ENCODE measurements at places on chromosomes 6 and 20.

GRCh38 chr6:11969092-11969491 is 43.0 kb upstream of the HIVEP1 start:
- DNase-seq, result no peak

GRCh38 chr6:93746892-93747291 is 327.5 kb upstream of the EPHA7 start:
- no peak for DNase-seq

GRCh38 chr6:112470376-112470775 is 123.2 kb downstream of the RFPL4B start:
- DNase-seq, result no peak

- DNase-seq, result no peak
Observed at GRCh38 chr6:36666287-36666686, 12.2 kb upstream of the CDKN1A start.

DNA sequence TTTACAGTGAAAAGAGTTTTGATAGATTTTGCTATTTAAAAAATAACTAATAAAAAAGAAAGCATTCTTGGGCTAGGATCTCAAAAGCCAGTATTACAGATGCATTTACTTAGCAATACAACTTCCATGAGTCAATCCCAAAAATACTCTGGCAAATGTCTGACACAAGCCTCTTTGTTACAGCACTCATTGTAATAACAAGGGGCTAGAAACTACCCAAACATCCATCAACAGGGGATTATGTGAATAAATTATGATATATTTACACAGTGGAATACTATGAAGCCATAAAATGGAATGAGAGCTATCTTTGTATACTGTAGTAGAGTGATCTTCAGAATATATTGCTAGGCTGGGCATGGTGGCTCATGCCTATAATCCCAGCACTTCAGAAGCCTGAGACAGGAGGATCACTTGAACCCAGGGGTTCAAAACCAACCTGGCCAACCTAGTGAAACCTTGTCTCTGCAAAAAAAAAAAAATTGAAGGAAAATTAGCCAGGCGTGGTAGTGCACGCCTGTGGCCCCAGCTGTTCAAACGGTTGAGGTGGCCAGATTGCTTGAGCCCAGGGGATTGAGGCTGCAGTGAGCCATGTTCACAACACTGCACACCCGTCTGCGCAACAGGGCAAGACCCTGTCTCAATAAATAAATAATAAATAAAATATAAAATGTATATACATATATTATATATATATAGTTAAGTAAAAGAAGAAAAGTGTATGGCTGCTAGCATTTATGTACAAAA is 34.7 kb upstream of the TOP1 start:
- no peak for DNase-seq

GRCh38 chr20:61949714-61950640 is 115.7 kb downstream of the TAF4 start:
- no peak for DNase-seq

DNA sequence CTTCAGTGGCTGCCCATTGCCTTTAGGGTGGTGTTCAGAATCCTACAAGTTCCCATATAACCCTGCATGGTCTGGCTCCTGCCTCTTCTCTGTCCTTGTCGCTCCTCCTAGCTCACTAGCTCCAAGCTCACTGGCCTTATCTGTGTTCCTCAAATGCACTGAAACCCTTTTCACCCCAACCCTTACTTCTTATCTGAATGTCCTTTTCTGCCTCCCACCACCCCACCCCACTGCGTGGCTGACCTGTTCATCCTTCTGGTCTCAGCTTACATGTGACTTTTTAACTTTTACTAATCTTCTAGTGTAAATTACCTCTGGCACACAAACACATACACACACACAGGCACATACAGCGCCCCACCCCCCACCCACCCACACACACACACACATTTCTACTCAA is 41.0 kb upstream of the GLP1R start:
- DNase-seq, result no peak

DNA sequence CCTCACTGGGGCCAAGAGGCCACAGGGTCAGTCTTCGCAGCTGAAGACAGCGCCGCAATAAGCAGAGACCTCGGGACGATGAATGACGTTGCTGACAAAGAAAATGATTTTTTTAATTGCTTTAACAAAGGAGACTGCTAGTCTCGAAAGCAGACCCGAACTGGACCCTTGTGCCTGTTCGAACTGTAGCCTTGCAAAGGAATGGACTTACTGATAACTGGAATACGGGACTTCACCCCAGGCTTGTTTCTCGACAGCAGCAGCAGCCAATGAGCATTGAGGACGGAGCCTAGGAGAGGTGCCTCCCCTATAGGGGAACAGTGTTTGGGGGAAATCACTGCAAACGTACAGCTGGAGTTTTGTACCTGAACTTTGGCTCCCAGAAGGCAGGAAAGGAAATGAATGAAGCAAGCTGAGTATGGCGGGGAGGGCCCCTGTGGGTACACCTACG is 1.3 kb upstream of the TAF4 start:
- DNase-seq, result peak; percentile 27

- DNase-seq, result no peak
Observed at GRCh38 chr20:48283470-48284110, 498.3 kb upstream of the SULF2 start.

DNA sequence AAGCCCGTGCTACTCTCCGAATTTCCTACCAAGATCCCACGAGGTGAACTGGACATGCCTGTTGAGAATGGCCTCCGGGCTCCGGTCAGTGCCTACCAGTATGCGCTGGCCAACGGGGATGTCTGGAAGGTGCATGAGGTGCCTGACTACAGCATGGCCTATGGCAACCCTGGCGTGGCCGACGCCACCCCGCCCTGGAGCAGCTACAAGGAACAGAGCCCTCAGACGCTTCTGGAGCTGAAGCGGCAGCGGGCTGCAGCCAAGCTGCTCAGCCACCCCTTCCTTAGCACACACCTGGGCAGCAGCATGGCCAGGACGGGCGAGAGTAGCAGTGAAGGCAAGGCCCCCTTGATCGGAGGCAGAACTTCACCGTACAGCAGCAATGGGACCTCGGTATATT is 8.0 kb upstream of the FAM83D start:
- no peak for DNase-seq

DNA sequence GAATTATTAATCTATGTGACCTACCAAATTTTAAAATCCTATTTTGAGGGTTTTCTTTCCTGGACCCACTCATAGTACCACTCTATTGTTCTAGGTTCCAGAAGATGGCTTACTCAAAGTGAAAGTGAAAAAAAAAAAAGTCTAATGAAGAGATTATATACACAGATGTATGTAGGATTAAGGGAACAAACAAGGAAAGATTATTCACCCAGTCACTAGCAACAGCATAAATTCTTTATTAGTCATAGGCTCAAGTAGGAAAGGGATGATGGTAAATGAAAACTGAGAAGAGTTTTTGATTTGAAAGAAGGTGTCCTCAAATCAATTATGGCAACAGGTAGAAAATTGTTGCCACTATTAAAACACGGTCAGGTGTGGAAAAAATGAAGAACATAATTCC is 923.7 kb downstream of the TBC1D32 start:
- DNase-seq, result no peak

DNA sequence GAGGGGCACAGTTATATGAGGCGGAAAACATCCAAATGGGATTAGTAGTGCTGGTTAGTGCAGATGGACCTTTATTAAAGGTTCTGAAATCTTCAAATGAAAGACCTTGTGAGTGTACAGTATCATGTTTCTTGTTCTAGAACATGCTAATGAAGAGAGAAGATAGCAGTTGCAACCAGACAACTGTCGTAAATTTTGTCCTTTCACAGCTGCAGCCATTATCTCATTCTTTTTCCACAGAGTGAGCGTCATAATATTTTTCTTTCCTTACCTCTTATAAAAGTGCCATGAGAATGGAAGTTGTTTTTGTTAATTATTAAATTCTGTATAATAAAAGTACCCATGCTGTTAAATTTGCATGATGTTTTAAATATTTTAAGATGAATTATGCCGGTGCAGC is 4.4 kb upstream of the C6orf163 start:
- DNase-seq, result no peak

DNA sequence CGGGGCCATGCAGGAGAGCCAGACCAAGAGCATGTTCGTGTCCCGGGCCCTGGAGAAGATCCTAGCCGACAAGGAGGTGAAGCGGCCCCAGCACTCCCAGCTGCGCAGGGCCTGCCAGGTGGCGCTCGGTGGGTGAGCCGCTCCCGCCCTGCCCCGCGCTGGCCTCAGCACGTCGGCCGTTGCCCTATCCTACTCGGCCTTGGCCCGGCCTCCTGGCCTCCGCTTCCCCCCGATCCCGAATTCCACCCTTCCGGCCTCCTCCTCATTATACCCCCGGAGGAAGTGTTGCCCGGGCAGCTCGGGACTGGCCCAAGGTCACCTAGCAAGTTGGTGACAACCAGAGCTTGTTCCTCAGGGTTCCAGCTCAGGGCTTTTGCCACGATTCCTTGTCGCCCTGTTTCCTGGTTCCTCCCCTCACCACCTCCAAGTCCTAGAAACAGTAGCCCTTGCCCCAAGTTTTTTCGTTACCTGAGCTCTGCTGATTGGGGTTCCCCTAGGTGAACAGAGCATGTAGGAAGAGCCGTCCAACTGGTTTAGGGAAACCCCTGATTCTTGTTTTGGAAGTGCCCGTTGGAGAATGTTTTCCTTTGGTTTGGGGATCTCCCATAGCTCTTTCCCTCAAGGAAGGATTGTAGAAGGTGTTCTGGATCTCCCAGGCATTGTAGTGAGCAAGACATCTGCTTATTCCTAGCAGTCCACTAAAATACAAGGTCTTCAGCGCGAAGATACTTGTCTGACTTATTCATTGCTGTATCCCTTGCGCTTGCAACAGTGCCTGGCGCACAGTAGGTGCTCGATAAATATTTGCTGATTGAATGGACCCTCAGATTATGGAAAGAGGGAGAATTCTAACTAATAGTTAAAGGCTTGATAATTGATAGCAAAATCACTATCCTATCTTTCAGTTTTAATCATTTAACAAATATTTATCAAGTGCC is 641 bp downstream of the ARFGEF2 start:
- DNase-seq, result peak; percentile 83

- no peak for DNase-seq
Observed at GRCh38 chr20:50903353-50904051, 27.7 kb downstream of the ADNP start.

DNA sequence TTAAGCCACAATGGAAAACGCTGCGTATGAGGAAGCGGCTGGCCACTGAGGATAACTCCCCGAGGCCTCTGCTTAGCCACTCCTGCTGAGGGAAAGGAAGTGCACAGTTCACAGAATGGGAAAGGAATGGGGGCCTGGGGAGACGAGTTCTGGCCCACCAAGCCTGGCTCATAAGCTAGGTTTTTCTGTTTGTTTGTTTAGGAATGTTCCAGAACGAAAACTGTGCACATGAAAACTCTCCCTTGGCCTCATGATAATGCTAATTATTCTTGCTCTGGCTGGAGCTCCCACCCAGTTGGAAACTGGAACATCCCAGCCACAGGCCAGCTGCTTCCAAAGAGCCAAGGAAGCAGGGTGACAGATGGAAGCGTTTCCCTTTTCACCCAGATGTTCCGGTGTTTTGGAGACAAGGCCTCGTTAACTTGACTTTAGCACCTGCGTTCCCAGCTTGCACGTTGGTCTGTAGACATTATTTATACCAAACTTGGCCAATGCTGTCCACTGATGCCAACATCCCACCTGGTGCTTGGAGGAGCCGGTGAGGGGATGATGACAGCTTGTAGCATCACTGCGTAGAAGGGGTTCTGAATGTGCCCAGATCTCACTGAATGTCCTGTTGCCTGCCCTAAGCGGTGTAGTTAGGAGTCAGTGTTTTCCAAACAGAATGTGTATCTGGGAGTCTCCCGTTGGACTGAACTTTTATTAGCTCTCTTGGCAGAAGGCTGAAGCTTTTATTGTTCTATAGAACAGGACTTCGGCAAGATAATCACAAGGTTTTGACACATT is 34.5 kb downstream of the APCDD1L start:
- DNase-seq, result no peak

- no peak for DNase-seq
Observed at GRCh38 chr20:17456279-17456678, 74.9 kb downstream of the BFSP1 start.

GRCh38 chr6:157946865-157947532 is 34.7 kb upstream of the SYNJ2 start:
- DNase-seq, result peak; percentile 51

DNA sequence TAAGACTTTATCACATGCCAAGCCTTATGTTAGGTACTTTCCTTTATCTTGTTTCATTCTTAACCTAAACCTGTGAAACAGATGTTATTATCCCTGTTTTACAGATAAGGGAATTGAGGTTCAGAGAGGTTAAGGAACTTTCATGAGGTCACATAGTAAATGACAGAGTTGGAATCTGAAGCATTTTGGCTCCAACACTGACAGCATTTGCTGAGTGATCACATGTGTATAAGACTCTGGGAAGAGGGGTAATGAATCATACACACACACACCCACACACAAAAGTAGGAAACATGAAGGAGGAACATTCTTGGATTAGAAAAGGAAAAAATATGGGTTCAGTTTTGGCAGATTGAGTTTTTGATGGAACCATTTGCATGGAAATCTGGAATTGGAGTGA is 212.5 kb downstream of the GJA1 start:
- DNase-seq, result no peak

GRCh38 chr6:169986171-169986847 is 234.9 kb downstream of the ERMARD start:
- no peak for DNase-seq

- DNase-seq, result no peak
Observed at GRCh38 chr6:110563711-110564110, 87.3 kb upstream of the SLC22A16 start.

GRCh38 chr6:113120582-113121285 is 736.4 kb upstream of the MARCKS start:
- DNase-seq, result no peak

GRCh38 chr6:138948546-138949179 is 39.4 kb downstream of the REPS1 start:
- DNase-seq, result no peak

- no peak for DNase-seq
Observed at GRCh38 chr6:140566781-140567277, 1192.4 kb upstream of the CITED2 start.

Data from D341Med (cell line).